ENCODE measurements at places on chromosomes 11 and 22.

DNA sequence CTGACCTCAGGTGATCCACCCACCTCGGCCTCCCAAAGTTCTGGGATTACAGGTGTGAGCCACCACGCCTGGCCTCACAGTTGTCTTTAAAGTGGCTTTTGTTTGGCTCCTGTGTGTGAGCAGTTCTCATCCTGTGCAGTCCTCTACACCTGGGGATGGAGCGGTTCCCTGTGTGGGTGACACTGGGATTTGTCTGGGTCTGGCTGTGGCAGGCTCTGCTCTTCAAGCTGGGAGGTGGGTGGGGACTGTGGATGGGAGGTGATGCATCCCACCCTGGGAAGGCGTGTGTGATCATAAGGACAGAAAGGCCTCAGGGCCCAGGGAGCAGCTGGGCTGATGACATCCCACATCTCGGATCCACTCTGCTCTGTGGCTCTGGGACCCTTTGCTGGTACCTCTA lies 1266.8 kb downstream of the BRD1 start:
- DNase-seq = no peak

DNA sequence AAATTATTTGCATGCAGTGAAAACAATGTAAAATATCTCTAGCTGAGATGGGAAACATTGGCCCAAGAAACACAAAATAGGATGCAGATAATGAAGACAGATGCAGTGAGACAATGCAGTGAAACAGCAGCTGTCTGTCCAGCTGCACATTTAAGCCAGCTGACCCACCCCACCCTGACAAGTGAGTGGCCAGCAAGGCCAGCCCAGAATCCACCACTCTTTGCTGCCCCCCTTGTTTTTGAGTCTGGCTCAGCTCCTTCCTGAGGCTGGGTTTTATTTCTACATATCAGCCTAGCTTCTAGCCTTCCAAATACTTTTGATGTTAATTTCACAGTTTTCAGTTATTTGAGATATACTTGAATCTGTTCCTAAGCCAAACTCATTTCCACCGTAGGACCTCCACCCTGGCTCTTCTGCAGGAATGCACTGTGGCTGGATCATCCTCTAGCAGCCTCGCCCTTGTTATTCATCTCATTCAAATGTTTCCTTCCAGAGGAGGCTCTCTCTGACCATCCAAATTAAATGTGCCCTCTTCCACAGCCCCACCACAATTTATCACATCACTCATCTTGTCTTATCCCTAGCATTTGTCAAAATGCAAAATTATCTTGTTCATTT lies 154.1 kb upstream of the POU2AF2 start:
- DNase-seq = no peak

DNA sequence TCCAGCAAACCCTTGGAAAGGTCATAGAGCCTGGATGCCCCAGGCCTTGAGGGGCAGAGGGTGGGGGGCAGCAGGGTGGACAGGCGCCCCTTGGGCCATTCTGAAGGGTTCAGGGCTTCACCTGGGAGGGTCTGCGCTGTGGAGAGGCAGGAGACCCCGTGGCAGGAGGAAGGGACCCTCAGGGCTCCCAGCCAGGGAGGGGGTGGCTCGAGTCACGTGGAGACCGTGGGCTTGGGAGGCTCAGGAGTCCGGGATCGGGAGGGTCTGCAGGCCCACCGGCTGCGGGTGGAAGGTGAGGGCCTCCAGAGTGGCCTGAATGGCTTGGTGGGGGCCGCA lies 48.5 kb upstream of the A4GALT start:
- DNase-seq = no peak

GRCh38 chr11:103315248-103315647 lies 206.0 kb downstream of the DYNC2H1 start:
- no peak for DNase-seq

DNA sequence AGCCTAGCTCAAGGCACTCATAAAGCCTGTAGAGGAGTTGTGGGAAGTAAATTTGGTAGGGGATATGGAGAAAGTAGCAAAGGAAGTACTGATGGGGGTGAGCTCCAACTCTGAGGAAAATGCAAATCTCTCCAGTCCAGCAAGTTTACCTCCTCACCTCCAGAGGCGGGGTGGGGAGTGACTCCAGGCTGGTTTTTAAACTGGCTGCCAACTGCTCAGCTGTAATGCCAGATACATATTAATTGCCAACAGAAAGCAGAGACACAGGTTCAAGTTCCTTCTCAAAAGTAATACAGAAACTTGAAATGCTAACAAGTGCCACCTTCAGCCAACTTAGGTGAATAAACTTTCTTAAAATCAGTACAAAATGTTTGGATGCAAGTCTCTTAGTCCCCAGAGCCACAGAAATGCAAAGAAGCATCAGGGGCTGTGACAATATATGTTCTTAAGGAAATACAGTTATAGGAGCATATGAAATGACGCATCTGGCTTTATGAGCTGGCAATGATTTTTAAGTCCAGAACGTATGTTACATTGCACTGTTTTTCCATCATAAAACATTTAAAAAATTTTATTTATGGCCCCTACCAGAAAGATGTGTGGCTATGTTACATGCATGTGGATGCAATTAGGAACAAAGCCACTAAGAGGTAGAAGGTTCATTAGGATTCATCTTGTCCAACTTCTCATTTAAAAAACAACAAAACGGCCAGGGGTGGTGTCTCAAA lies 436.4 kb upstream of the CCDC90B start:
- no peak for DNase-seq

GRCh38 chr11:102836290-102836875 lies 7.0 kb downstream of the MMP3 start:
- no peak for DNase-seq

DNA sequence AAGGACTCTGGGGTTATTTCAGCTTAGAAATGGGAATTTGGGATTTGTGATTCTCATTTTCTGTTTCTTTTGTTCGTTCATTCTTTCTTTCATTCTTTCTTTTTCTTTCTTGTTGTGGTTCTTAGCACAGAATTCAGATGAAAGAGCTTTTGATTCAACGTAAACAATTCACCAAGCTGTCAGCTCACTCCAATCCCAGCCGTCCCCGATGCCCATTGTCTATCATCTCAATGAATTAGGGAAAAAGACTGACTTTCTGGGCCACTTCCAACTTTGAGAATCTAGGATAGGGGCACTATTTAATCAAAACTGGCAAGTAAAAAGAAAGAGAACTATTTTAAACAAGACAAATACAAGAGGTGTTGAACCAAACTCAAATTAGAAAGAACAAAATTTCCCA lies 25.1 kb upstream of the TMA7B start:
- DNase-seq = no peak

- no peak for DNase-seq
These were observed 111.1 kb downstream of the MYO18B start for GRCh38 chr22:25853078-25853477.

GRCh38 chr11:120096369-120097191 lies 41.3 kb downstream of the TRIM29 start:
- no peak for DNase-seq

GRCh38 chr11:69468221-69468620 lies 13.2 kb upstream of the LINC01488 start:
- DNase-seq = no peak

GRCh38 chr22:49659924-49660315 lies 167.8 kb downstream of the BRD1 start:
- no peak for DNase-seq

GRCh38 chr11:2318123-2318522 lies 16.3 kb downstream of the TSPAN32 start:
- no peak for DNase-seq

DNA sequence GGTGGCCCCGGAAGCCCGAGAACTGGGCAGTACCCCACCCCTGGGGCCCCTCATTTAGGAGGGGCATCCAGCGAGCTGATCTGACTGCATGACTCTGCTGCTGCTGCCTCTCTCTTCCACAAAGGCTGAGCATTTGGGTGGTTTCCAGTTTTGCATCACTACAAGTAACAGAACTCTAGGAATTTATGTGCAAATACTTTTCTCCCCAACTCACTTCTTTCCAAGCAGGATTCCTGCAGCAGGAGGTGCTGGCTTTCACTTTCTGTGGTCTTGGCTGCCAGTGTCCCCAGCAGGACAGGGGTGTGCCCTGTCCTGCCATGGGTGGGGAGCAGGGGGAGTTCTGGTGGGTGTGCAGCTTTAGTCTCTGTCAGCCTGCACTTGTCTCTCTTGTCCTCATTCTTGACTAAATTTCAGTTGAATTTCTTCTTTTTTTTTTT lies 21.2 kb downstream of the UPB1 start:
- DNase-seq = no peak

DNA sequence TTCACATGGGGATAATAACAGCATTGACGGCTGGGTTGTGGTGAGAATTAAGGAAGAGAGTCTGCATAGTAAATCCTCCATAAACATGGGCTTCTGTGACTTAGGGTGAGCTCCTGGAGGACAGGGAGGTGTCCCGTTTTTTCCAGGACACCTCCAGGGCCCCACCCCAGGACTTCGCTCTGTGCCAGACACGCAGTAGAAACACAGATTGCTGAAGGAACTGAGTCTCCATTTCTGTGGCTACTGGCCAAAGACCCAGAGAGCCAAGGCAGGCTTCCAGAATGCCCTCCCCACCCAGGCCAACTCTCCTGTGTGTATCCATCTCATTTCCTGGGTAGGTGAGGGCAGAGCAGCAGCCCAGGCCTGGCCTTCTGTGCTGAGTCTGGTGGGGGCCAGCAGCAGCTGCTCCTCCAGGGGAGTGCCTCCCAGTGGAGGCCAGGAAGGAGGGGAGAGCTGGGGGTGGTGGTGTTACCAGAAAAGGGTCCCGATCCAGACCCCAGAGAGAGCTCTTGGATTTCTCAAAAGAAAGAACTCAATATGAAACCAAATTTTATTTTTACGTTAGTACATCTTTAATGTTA lies 9.5 kb upstream of the RFPL3 start:
- DNase-seq = no peak

DNA sequence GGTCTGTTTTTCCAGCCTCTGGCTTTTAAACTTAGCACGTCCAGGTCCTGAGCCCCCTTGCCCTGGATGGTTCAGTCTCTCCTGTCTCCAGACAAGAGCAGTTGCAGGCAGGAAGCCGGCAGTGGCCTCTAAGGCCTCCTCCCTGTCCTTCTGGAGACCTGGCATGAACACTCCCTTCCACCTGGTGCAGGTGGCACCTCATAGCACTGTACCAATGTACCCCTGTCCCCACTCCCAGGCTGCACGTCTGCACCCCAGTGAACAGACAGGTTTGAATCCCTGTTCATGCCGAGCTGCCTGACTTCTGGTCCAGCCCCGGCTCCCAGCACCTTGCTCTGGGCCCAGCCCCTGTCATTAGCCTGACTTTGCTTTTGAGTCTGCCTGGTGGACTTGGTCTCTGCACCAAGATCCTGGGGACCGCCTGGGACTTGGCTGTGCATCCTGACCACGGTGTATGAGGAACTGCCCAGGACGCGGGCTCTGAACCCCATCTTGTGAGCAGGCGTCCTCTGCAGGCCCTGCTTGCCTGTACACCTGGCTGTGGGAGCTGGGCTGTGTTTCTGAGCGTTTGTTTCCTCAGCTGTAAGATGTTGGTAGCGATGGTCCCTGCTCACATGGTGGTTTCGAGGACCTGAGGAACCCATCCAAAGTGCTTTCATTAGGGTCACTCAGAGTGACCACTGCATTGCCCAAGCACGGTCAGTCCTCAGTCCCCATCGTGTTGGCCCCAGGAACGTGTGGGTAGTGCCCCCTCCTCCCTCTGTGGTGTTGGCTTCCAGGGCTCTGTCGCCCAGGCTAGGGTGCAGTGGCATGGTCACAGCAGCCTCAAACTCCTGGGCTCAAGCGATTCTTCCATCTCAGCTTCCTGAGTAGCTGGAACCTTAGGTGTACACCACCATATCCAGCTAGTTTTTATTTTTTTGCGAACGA lies 75.0 kb upstream of the SHANK2 start:
- DNase-seq = no peak

DNA sequence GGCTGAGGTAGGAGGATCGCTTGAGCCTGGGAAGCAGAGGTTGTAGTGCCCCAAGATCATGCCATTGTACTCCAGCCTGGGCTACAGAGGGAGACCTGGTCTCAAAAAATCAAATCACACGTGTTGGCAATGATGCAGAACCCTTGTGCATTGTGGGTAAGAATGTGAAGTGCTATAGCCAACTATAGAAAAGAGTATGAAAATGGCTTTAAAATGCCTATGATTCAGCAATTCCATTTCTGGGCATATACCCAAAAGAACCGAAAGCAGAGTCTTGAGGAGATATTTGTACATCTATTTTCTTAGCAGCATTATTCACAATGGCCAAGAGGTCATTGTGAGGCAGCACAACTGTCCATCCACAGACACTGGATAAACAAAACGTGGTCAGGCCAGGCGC lies 2.6 kb upstream of the FADS3 start:
- DNase-seq = no peak

GRCh38 chr11:63573881-63574855 lies 11.0 kb upstream of the PLAAT2 start:
- no peak for DNase-seq

DNA sequence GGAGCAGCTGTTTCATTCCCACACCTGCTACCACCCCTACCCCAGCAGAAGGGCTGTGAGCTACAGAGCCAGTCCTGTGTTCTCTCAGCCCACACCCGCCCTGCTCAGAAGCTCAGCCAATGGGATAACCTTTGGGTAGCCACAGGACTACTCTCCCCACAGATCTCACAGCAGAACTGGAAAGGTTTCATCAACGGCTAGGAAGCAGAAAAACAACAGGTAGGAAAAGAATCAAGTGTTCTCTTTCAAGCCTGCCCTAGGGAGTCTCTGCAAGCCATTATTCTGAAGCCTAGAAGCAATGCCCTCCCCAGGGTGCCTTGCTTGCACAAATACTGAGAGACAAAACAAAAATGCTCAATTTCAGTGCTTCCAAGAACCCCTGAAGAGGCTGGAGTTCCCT lies 77.2 kb downstream of the TMPRSS5 start:
- no peak for DNase-seq

DNA sequence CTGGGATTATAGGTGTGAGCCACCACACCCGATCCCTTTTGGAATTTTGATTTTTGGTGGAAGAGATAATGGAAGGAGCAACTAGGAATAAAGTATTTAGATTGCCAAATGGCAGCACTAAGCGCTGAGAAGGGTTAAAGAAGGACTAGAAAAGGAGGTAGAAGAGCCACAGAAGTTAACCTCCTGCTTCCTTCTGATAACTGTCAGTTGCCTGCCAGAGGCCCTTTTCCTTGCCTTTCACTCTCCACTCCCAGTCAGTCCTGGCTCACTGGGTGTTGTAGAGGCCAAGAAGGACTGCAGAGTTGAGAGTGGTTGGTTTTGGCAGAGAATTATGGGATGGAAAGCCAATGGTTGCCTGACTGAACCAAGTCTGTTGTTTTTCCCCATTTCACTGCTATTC lies 19.3 kb downstream of the ZC3H12C start:
- DNase-seq = no peak

DNA sequence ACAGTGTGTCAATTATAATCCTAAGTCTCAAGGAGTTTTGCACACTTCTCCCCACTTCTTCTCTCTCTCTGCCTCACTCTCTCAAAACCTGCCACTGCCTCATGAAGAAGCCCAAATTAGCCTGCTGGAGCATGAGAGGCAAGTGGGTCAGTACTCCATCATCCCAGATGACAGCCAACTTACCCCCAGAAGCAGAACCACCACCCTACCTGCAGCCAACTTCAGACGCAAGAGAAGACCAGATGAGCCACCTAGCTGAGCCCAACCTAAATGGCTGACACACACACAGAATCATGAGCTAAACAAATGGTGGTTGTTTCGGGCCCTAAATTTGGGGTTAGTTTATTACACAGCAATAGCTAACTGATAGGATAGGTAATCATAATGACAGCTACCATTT lies 61.2 kb downstream of the CD82 start:
- no peak for DNase-seq

GRCh38 chr11:71580057-71581003 lies 2.3 kb downstream of the KRTAP5-11 start:
- DNase-seq = no peak

GRCh38 chr11:116837231-116838091 lies at the start of gene APOA1:
APOA1 (minus strand) TSS chr11:116837622; CDS start chr11:116837387, 235 bp downstream.
- DNase-seq = no peak

Measured in stimulated activated CD8-positive, alpha-beta memory T cell treated with anti-CD3 and anti-CD28 coated beads, Interleukin-15, amount 100 ng/mL, for 48 hours (primary cell).